Hepatic stellate cell (primary cell): ENCODE measurements at places on chromosomes 5 and 9.

- no peak for DNase-seq
These were observed 1.5 kb downstream of the MEIKIN start for GRCh38 chr5:131943916-131944315.

GRCh38 chr9:130240410-130241197, 25.0 kb upstream of the HMCN2 start:
- DNase-seq = peak; percentile 72

DNA sequence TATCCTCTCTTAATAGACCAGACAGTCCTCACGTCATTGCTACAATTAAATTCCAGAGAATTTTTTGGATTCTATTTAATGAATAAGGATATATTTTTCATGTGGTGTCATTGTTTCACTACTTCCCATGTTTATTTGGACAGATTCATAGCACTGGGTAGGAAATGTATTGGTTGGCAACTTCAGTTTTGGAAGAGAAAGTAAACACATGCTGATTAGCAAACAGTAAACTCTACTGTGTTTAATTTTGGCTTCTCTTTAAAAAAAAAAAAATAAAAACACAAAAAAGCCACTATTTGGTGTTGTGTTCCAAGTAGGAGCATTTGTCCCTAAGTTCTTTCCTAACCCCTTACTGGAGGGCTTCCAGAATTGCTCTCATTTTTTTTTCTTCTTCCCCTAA, 77.3 kb downstream of the NFIB start:
- no peak for DNase-seq

DNA sequence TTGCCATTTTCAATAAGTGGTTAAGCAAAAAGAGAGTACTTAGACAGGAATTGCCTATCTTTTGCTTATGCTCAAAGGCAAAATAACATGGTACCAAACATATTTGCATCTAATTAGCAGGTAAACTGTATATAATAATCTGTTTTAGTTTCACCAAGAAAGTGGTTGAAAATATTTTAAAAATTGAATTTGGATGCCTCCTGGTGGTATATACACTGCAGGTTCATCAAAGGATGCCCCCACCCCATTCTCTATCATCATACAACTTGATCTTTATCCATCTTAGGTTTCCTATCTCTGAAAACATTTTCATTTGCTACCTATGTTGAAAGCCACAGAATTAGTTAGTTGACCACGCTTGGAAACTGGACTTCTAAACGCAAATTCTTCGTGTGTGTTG, 47.0 kb upstream of the MROH2B start:
- no peak for DNase-seq

DNA sequence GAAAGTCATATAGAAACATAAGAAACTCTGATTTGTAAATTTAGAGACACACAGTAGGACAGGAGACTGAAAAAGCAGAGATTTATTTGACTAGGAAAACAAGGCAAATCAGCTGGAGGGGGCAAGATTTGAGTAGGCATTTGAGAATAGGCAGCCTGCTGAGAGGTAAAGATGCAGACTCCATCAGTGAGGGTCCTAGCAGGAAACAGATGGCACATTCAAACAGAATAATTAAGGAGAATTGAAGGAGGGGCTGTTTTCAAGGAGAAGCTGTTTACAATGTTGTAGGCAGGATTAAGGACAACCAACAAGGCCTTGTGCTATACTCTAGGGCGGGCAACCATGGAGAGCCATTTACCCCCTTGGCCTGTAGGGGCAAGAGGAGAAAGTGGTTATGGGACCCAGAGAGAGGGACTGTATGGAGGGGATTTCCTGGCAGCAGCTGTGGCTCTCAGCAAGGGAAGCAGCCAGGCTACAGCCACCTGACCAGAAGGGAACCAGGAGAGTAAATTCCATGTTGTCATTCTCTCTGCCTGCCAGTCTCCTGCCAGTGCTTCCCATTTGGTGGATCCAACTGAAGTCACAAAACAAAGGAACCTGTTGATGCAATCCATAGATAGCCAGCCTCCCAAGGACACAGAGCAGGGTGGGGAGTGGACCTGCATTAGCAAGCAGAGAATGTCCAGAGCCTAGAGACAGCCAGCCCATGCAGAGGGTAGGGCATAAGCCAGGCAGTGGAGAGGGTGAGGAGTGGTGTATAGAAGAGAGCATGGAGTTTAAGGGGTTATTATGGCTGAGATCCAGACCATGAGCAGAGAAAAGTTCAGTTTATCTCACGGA, 38.2 kb downstream of the PAPPA start:
- no peak for DNase-seq

GRCh38 chr9:112789473-112789872, 38.9 kb downstream of the SNX30 start:
- peak; percentile 25 for DNase-seq

DNA sequence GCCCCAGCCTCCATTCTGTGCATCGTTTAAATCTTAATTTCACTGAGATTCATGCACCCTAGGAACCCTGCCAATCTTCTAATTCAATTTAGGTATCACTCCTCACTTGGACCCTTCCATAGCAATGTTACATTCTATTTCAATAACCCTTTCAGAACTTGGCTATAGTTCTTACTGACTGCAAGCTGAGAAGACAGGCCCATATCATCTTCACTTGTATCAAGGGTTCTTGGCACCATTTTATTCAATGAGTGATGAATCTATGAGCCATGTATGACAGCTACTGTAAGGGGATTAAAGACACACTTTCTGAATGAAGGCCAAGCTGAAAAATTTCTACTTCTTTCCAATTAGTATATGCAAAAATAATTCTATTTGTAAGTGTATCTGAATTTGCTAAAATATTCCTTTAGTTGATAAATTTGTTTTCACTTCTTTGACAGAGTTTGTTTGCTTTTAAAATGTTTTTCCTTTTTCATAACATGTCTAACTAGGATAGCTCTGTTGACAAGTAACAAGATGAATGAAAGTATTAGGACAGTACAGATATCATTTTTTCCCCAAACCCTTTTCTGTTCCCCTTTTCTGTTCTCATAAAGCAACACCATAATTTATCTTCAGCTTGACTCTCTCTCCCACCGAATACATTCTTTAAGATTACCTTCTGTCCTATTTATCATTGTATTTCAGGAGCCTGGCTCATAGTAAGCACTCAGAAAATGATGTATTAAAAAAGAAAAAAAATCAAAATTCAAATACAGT, 9.6 kb downstream of the ITGA2 start:
- no peak for DNase-seq

DNA sequence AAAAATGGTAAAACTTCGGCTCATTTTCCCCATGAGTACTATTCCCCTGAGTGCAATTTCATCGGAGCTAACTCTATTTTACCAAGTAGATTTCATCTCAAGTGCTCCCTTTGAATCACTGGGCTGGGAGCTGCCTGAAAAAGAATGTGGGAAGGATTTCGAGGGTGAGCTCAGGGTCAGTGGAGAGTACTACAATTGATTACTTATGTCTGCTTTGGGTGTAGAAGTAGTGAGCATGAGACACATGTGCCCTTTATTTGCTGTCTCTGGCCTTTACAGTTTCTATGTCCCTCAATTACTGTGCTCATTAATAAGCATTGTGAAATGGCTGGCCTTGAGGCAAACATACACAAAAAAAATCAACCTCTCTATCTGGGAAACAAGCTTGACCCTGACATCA, 172.7 kb upstream of the RFX3 start:
- no peak for DNase-seq

GRCh38 chr5:107451028-107451427, 219.7 kb downstream of the EFNA5 start:
- DNase-seq = no peak

GRCh38 chr9:96056226-96056625, 180.7 kb downstream of the ERCC6L2 start:
- DNase-seq = no peak

- no peak for DNase-seq
These were observed 18.4 kb downstream of the GLRA1 start for GRCh38 chr5:151906246-151906645.

GRCh38 chr9:94096819-94097577, 12.7 kb downstream of the PTPDC1 start:
- no peak for DNase-seq

- DNase-seq = peak; percentile 23
These were observed 159.5 kb downstream of the RAPGEF6 start for GRCh38 chr5:131475541-131475941.

DNA sequence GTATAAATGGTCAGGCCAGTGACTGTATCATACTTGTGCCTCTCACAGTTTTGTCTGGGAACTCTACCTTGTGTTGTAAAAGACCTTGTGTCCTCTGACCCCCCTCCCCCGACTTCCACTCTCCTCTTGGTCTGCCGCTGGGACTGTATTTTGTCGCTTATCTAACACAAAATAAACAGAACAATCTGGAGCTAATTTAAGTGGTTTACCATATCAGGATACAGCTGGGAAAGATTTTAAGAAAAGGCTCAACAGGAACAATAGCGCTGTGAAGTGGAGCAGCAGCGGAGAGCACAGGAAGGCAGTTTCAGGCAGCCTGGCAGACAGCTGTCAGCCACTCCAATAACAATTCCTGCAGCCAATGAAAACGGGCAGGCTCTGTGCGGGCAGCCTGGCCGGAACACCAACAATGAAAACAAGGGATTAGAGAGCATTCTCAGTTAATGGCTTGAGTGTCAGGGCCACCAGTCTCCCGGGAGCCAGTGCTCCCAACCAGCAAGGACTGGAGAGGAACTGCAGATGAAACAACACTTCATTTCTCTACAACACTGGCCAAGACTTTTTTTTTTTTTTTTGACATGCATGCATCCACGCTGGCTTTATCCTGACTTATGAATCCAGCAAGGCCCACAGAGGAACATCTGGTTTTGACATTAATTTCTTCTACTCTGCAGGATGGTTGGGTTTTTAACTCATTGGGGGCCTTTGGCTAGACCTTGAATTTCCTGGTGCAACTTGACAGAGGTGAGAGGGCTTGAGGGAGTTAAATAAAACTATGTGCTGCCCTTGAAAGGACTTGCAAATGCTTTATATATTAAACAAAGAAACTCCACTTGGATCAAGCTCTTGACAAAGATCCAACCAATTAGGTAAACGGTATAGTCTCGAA, 76.7 kb downstream of the ARSB start:
- DNase-seq = peak; percentile 42

DNA sequence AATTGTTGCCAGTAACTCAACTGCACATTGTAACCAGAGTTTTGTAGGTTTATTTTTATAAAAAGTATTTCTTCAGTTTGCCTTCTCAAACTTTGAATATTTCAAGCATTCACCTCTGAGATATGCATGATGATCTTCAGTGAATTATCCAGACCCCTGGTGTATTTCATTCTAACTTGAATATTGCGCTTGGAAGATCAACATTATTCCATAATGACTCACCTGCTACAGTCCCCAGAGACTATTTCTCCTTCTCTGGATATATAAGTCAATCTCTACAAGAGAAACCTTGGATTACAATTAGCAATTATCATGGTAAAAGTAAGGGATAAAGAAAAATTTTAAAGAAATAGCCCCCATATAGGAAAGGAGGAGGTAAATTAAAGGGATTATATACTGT, 1041.0 kb downstream of the TLE1 start:
- no peak for DNase-seq

GRCh38 chr5:105638437-105638836, 2032.3 kb downstream of the EFNA5 start:
- no peak for DNase-seq

- DNase-seq = no peak
These were observed 75.3 kb downstream of the ADAMTS2 start for GRCh38 chr5:179269781-179270543.

DNA sequence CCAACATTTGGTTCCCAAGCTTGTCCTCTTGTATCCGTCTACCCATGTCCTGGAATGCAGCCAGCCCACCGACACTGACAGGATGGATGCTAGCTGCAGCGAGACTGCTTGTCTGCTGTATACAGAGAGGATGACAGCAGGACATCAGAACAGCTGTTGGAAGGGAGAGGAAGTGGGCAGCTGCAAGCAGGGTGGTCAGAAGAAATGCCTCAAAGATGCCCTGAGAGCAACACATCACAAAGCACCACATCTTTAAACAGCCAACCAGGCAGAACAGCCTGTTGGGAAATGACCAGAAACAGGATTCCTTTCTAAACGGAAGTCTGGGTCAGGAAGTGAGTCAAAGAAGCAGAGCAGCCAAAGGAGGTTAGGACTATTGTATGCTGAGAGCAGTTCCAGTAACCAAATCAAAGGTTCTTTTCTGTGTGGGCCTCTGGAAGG, 219.1 kb downstream of the NDUFS4 start:
- DNase-seq = peak; percentile 57

GRCh38 chr5:73867345-73868335, 241.6 kb downstream of the ARHGEF28 start:
- no peak for DNase-seq

GRCh38 chr9:110979636-110980035, 58.6 kb downstream of the LPAR1 start:
- DNase-seq = no peak

GRCh38 chr5:58851571-58851970, 268.7 kb downstream of the RAB3C start:
- DNase-seq = no peak

DNA sequence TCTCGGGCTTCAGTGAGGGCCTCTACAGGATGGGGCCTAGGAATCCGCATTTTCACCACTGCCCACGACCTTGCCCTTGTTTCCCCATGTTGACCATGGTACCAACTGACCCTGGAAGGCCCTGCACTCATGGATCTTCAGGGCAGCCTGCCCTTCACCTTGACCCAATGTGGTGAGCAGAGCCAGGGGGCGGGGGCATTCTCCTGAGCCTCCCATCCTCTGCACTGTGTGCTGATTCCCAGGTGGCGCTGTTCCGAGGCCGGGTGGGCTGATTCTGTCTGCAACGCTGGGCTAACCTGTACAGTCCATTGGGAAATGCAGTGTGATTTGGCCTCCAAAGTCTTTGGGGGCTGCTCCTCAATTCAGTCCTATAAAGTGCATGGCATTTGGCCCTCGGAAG, 68.7 kb downstream of the SHB start:
- DNase-seq = no peak

DNA sequence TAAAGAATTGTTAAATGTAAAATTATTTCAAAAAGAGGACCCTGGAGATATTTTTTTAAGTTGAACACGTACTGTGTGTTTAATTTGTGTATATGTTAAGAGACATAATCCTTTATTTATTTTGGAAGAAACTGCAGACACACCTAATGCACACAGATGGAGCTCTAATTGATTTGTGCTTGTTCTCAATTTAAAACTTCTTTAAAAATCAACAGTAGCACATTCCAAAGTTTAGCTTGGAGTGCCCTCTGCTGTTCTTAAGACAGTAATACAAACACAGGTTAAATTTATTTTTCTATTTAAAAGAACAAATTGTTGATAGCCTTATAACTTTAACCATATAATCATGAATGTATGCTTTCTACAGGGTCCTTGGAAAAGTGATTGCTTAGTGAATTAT, 277.6 kb upstream of the ADAMTS16 start:
- no peak for DNase-seq

- DNase-seq = no peak
These were observed 176.7 kb downstream of the NTRK2 start for GRCh38 chr9:84845956-84846900.

GRCh38 chr9:72906810-72907209, 46.0 kb downstream of the ALDH1A1 start:
- no peak for DNase-seq

DNA sequence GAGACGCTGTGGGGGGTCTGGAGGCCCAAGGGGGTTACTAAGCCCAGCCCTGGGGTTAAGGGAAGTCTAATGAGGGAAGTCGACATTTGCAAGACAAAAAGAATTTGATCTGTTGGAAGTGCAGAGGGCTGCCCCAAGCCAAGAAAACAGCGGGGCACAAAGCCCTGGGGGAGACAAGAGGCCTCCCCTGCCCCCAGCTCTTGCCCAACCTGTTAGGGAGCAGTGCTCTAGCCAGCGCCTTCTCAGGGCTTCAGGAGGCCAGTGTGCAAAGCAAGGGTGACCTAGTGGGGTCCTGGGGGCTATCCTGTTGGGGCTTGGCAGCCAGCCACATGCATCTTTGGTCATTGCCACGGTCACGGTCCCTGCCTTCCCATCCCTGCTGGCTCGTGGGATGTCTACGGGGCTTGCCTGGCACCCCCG, 25.2 kb downstream of the GFI1B start:
- no peak for DNase-seq
